ENCODE measurements at places on chromosomes 5 and 9. TPM values are rescaled to one million over a fixed set of nuclear protein-coding genes. Genes with fewer than 3 reads are reported as not detected.

DNA sequence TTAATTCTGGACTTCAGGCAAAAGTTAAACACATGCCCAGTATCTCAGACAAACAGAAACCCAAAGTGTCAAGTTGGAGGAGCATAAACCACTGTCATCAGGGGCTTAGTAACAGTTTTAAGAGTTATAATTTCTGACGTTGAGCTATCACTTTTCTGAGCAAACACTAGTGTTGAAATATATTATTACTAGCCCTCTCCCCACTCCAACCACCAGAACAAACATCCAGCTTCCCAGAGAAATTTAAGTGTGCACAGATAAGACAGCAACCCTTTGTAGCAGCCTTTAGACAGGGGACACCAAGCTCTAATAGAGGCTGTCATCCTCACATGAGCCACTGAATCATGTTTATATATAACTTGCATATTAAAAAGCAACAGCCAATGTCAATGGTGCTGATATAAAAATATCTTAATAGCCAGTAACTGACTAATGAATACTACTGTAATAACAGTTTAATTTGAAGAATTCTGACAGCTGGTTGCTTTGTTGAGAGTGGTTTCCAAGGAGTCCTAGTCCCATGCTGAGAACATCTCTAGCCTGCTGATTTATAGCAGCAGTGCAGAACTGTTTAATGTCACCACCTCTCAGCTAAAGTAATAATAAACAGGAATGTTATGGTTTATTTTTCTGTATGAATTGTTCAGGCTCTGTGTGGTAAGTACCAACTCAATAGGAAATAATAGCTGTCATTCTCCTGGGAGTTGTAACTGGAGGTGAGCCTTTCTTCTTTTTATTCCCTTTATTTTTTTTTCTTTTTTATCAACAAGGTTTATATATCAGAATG is 528.7 kb upstream of the ZNF608 start:
- no peak for DNase-seq

DNA sequence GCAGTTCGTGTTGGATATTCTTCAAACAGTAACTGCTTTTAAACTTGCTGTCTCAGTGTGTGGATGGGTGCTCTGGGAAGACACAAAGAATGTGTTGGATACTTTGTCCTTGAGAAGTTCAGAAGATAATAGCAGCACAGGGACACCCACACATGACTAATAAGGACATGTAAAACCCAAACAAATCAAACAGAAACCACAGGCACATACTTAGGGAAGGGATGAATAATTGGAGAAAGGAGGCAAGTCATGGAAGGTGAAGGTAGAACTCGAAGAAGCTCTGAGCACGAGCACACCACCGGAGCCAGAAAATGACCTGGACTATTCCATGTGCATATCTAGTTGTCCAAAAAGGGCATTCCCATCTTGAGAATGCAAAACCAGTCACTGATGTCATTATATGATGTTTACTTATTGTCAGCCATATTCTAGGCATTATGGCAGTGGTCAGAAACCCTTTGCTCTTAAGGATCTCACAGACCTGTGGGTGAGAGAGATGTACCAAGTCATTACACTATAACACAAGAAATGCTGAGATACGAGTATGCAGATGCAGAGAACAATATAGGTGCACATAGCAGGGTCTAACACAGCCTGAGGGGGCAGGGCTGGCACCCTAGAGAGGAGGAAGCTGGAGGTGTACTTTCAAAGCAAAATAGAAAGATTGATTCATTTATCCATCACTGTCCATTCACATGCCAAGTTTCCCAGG is 152.9 kb downstream of the PIK3R1 start:
- no peak for DNase-seq

- no peak for DNase-seq
Observed at GRCh38 chr9:32884482-32884881, 101.1 kb downstream of the TMEM215 start.

DNA sequence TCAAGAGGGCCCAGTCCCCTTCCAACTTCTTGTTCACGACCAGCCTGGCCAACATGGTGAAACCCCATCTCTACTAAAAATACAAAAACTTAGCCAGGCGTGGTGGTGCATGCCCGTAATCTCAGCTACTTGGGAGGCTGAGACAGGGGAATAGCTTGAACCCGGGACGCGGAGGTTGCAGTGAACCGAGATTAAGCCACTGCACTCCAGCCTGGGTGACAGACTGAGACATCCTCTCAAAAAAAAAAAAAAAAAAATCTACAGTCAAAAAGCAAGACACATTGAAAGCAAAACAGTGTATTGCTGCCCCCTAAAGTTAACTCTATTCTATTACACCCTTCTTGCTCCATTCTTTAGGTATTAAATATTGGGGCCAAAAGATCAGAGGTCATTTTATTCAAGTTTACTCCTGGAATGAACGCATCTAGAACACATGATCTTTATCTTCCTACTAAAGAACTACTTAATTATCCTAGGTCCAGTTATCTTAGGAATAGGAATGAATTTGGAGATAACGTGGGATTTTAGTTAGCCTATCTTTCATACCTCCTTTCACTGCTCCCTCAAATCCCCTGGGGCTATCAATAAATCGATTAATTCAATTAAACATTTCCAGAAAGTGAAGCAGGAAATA is 2.4 kb downstream of the ATG12 start:
- DNase-seq, result peak; percentile 79

- DNase-seq, result no peak
Observed at GRCh38 chr5:73464016-73464745, 15.6 kb upstream of the FOXD1 start.

DNA sequence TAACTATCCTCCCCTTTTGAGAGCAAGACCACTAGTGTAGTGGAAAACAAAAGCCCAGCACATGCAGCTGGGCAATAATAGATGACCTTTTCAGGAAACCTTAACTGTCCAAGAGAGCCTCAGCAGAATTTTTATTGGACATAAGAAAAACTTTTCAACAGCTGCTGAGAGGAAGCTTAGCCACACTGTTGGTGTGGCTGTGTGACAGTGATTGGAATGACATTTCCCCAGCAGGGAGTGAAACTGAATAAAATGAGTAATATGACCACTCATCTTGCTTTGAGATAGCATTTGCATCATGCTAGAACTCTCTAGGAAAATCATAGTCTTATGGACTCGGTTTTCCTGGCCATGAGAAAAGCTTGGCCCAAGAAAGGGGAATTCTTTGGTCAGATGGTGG is 687.8 kb downstream of the SLCO4C1 start:
- no peak for DNase-seq

DNA sequence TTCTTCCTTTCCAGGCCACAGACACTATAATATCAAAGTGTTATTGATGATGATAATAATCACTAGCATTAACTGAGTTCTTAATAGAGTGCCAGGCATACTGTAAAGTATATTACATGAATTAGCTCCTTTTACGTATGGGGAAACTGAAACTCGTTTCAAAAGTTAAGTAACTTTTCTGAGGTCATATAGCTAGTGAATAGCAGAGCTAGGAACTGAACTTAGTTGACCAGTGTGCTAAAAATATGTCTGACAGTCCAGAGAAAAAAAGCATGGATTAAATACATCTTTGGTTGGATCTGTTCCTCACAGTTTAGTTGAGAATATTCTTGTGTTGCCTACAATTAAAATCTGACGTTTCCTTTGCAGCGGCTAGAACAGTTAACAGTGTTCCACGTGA is 18.4 kb upstream of the CATSPER3 start:
- no peak for DNase-seq

- no peak for DNase-seq
Observed at GRCh38 chr9:5041390-5042115, 56.5 kb downstream of the JAK2 start.

- DNase-seq, result no peak
Observed at GRCh38 chr5:157827423-157827822, 31.5 kb downstream of the CLINT1 start.

DNA sequence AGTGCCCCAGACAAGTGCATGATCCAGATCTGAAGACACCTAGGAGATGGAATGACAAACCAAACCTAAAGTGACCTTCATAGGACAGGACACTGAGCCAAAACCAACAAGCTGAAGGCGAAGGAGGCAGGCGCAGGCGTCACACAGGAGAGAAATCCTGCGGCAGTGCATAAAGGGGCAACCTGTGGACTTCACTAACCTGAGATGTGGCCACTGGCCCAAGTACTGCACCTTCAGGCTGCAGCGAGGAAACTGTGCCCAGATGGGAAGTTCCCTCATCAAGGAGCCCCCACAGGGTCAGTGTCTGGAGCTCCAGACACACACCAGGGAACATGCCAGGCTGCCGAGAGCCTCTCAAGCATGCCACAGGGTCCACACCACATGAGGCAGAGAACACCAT is 3.7 kb downstream of the IPPK start:
- DNase-seq, result no peak

Gene IFNE
- not detected for total RNA-seq

Gene LCN6
- not detected for total RNA-seq

Gene ABO
- not detected for total RNA-seq

Gene PDE4D
- 0.51 TPM for total RNA-seq

Gene TMEM252
- total RNA-seq, result not detected

Gene PCDHA4
- not detected for total RNA-seq
